ENCODE measurements at places on chromosomes 7 and 10.

- no peak for DNase-seq
These were observed 26.3 kb downstream of the CRCP start for GRCh38 chr7:66140924-66141323.

DNA sequence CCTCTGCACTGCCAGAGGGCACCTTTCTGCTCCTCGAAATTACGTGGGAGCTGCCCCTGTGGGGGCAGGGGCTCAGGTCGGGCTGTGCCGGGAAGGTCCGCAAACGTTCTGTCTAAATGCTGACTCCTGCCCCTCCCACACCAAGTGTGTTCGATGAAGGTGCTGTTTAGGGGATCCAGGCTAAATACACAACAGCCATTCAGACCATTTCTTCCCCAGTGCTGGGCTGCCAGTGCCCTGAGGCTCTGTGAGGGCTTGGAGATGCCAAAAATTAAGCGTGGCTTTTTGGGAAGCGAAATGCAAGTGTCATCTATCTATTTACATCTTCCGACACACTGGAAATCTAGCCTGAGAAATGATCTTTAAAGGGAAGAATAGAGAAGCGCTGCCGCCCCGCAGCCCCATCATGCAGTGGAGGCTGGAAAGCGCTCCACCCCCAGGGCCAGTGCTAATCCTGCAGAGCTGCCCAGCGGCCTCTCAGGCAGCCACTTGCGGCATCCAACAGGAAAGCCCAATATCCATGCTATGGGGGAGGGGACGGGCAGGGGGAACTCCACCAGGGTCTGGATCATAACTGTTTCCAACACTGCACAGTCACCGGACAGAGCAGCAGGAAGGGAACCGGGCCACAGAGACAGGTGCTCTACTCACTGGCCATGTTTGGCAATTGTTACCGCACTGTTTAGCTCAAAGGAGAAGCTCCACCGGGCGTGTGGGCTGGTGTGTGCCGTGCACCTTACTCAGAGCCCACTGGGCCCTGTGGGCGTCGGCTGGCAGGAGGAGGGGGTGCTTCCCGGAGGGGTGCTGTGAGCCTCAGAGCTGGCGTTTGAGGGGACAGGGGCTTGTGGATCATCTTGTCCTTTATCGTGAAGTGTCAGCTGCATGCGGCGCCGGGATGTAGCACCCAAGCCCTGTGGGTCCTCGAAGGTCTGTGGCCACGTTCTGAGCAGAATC is 205.5 kb downstream of the DNAJB6 start:
- no peak for DNase-seq

GRCh38 chr10:32481606-32482005 is 35.7 kb downstream of the CCDC7 start:
- DNase-seq, result no peak

DNA sequence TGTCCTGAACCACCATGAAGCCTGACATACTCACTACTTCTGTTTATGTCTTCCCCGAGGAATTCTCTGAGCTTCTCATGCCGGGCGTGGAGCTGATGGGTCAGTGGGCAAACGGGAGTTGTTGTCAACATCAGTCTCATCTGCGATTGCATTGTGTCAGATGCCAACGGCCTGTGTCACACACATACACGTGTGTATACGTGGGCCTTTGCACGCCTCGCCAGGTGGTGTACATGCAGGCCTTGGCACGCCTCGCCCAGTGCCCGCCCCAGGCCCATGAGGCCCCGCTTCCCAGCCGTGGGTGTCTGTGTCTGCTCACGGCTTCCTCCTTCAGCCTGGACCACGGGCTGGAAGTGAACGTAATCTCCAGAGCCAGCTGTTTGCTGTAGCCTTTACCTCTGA is 7.5 kb upstream of the CSGALNACT2 start:
- no peak for DNase-seq

GRCh38 chr10:47035171-47035818 is 124.1 kb downstream of the PTPN20 start:
- DNase-seq, result no peak

- DNase-seq, result no peak
These were observed 75.1 kb downstream of the RELN start for GRCh38 chr7:103914147-103914899.

- no peak for DNase-seq
These were observed 9.2 kb upstream of the IL6 start for GRCh38 chr7:22717760-22718159.

DNA sequence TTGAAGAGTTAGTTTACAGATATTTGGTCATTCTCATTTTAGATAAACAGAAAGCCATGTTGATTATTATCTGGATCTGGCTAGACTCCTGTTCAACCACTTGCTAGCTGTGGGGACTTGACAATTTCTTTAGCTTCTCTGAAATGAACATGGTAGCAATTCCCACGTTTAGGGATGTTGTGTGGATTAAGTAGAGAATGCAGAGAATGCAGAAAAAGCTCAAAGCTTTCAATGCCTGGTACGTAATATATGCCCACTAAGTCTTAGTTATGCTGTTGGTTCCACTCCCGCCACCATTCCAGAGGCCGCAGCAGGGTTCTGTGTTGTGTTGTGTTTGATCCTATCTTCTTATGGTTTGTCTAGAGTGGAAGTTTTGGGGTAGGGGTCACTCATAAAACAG is 39.2 kb upstream of the RPA3 start:
- DNase-seq, result no peak

DNA sequence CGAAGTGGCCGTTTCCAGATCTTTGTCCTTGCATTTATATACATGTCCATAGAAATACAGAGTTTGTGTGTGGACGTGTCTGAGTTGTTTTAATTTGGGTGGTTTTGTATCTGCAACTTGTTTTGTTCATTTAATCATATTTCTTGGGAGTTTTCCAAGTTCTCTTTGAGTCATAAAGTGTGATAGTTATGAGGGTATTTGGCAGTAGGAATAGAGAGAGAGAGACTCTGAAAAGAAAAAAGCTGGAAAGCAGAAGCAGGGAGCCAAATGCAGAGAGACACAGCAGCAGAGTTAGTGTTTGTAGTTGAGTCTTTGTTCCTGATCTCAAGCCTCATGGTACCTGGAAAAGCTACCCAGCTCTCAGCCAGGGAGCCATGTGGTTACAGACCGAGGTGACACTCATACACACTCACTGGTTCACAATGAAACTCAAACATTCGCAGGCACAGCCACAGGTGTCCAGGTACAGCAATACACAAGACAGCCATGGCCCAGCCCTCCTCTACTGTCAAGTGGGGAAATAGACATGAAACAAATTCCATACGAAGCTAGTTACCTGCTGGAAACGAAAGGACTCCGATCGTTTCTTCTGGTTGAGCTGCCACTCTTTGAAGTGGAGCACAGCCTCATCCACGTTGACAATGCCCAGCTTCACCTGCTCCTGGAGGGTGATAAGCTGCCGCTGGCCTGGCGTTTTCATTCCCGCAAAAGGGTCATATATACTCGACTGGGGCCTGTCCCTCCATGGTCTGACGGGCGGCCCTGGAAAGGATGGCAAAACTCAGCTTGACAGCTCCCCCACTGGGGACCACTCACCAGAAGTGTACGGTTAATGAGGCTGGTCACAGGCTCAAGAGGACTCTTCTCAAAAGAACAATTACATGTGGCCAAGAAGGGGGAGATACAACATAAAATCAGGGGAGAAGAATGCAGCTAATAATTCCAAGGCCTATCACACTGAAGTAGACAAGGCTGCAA is 33.3 kb upstream of the TM9SF3 start:
- no peak for DNase-seq

GRCh38 chr7:75604408-75604807 is 112.3 kb downstream of the SPDYE5 start:
- DNase-seq, result no peak

DNA sequence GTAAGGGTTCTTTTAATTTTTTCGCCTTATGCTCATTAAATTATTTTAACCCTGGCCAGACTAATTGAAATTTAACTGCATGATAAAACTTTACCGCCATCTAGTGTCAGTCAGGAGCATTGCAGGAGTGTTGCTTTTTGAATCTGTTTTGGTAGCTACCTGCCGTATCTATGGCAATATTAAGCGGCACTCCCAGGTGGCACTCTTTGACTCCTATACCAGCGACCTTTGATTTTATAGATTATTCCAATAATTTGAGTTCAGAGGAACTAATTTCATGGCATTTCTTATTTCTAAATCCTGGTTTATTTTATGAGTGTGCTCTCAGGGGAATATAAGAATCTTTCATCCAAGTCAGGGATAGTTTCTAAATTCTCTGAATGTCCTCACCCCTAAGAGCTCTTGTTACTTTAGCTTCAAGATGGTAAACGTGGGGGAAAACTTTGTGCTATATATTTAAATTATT is 198.9 kb downstream of the REEP3 start:
- peak; percentile 57 for DNase-seq

DNA sequence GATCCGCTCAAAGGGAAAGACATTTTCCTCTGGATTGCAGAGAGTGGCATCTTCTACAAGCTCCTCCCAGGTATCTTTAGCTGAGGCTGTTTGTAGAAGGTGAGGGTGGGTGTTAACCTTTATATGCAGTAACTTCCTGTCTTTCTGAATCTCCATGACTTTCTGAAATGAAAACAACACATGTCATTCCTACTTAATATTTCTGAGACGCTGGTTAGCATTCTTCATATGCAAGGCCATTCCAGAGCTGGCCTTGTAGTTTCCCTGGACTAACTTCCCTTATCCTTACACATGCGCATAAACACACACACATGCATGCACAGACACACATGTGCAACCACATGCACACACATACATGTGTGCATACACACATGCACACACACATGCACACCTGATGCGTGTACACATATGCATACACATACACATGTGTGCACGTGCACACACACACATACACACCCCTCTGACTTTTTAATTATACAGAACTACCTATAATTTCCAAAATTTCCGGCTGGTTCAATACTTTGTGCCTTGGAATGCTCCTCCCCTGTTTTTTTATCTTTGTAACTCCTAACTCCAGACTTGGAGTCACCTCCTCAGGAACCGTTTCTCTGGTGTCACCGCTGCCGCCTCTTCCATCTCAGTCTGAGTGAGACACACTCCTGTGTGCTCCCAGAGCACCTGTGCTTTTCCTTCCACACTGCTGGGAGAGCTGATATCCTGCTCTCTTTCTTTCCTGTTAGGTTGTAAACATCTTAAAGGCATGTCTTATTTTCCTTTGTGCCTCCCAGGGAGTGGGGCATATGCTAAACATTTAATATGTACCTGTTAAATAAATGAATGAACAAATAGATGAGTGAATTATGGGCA is 55.2 kb downstream of the LRRC18 start:
- DNase-seq, result no peak

DNA sequence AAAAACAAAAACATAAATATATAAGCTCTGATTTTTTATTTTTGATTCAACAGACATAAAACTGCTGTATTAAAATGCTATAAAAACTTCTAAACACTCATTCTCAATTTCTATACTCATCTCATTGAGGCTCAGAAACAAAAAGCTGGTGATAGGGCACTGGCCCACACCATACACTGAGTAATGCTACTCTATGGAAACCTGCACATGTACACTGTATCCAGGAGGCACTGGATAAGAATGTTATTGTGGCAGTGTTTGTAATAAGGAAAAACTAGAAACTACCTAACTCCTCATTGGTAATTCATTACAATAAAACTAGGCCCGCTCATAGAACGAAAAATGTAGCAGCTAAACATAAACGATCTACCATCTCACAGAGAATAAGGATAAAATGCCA is 23.1 kb downstream of the ERLIN1 start:
- no peak for DNase-seq

DNA sequence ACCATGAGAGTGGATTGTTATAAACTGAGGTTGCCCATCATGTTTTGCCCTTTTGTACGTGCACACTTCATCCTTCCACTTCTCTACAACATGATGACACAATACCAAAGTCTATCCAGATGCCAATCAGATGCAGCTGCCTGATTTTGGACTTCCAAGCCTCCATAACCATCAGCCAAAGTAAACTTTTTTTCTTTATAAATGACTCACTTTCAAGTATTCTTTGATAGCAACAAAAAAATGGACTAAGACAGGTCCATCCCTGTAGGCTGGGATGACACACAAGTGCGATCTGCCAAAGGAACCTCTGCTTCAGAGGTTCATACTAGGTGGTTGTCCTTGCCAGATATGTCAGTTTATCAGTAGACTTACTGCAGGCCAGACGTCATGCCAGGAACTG is 320.2 kb upstream of the FZD1 start:
- DNase-seq, result no peak

- peak; percentile 72 for DNase-seq
These were observed 46.3 kb upstream of the RNF216 start for GRCh38 chr7:5827755-5828154.

DNA sequence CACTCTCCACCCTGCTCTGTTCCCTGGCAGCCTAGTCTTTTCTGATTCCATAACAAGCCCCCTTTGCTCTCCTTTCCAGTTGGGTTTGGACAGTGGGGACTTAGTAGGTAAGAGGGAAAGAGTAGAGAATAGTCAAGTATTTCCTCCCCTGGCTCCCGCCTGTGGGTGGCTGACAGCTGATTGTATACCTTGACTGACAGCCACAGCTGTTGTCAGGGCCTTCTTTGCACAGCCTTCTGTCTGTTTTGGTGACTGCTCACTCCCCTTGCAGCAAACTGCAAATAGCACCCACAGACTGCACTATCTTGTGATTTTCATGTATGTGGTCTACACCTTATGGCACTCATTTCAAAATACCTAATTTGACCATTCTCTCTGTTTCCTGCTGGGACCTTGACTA is 486.3 kb downstream of the ACTR3B start:
- no peak for DNase-seq

GRCh38 chr7:119594956-119595355 is 678.0 kb upstream of the KCND2 start:
- DNase-seq, result no peak

- peak; percentile 43 for DNase-seq
These were observed 28.5 kb downstream of the GSDME start for GRCh38 chr7:24728503-24729364.

- no peak for DNase-seq
These were observed 88.3 kb downstream of the BAMBI start for GRCh38 chr10:28765641-28766040.

- DNase-seq, result no peak
These were observed 27.8 kb downstream of the IL2RA start for GRCh38 chr10:6034371-6034770.

GRCh38 chr7:76358011-76358480 is 745 bp downstream of the YWHAG start:
- peak; percentile 73 for DNase-seq

Data from activated CD4-positive, alpha-beta T cell treated with anti-CD3 and anti-CD28 coated beads for 36 hours (primary cell).